Hematopoietic multipotent progenitor cell treated with erythropoietin and hydrocortisone succinate and interleukin-3 and kit ligand, for 17 days (in vitro differentiated cells): ENCODE measurements at places on chromosomes 7 and 10.

DNA sequence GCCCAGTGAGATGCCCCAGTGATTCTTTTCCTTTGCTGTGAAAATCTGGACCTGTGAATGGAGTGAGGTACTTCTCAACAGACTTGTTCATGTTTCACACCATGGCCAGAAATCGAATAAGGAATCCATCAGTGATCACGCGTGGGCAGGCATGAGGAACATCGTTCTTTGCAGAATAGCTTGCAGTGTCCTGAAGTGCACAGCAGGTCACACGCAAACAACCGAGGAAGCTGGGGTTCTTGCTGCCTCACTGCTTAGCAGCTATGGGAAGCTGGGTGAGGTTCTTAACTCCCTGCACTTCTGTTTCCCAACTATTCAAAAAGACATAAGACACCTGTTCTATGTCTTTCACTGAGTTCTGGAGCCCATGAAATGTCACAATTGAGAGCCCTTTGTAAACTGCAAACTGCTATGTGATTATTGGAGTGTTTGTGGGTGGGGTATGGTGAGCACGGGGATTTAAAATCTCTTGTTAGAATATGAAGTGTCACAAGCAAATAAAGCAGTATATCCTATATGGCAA, 253.4 kb downstream of the KIAA1217 start:
- no peak for DNase-seq

DNA sequence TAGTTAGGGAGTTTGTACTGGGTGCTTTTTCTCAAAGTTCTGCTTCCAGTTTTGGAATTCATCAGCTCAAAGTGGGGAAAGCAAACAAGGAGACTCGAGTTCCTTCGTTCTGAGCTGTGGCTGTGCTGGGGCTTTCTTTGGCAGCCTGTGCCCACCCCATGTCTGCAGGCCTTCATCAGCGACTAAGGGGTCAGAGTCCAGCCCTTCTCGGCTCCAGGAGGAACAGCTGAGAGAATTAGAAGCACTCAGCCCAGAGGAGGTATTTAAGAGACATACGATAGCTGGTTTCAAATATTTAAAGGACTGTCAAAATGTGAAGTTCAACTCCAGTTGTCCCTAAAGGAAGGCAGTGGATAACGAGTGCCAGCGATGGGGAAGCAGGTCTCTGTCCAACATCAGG, 41.3 kb downstream of the SH3PXD2A start:
- no peak for DNase-seq

- no peak for DNase-seq
Measured at GRCh38 chr10:44310762-44311562, 73.9 kb downstream of the CXCL12 start.

GRCh38 chr10:87053111-87053510, 33.0 kb downstream of the FAM25A start:
- DNase-seq, result no peak

DNA sequence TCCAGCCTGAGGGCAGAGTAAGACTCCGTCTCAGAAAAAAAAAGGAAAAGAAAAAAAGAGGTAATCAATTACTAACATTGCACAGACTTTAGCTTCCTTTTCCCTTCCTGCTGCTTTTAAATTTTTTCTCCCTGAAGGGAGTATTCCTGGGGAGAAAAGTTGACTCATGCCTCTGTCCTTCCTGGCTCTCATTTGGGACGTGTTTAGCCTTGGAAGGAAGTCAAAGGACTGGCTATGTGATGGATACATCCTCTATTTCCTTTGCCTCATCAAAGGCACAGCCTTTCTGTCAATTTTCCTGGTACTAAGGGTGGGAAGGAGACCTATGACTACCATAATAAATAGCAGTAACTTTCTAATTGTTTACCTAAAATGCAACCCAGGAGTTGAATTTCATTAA, 77.6 kb downstream of the ITGA8 start:
- DNase-seq, result no peak

- DNase-seq, result no peak
Measured at GRCh38 chr7:96562458-96562857, 147.2 kb downstream of the SEM1 start.

DNA sequence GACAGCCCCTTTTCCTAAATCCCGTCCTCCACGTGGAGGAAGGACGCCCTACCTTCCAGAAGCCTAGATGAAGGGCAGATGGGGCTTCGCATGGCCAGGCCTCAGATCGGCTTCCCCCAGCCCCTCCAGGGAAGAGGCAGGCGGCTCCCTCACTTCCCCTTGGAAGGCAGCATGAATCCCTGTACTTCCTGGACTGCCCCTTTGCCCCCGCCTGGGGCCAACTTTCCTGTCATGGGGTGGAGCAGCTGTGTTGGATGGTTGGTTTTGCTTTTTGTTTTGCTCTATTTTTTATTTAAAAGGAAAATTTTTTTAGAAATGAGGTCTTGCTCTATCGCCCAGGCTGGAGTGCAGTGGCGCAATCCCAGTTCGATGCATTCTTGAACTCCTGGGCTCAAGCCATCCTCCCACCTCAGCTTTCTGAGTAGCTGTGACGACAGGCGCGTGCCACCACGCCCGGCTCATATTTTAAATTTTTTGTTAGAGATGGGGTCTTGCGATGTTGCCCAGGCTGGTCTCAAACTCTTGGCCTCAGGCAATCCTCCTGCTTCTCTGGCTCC, 27.2 kb downstream of the GTF2IRD1 start:
- DNase-seq, result no peak

GRCh38 chr7:44196450-44196872, 4.3 kb upstream of the YKT6 start:
- no peak for DNase-seq

DNA sequence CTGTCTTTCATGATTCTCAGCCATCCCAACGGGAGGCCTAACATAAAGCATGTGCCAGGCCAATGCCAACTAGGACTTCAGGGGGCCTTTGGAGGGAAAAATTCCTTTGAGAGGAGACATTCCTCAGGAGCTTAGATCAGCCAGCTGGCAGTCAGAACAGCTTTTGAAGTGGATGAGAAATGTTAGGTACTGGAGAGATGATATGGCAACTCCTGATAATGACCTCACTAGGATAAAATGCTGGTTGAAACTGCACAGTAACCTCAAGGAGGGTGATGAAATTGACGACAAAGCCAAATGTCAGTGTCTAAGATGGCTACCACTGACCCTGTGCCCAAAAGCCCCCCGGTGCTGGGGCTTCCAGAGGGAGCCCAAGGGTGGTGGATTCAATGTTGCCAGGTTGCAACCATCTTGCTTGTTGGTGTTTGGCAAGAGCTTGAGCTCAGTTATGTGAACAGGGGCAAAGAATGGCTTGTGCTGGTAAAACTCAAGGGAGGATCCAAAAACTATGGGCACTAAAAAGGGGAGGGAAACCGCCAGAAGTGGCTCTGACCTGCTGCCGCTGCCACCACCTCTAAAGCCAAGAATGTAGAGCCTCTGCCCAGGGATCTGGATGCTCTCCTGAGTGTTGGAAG, 121.2 kb downstream of the UBE2H start:
- DNase-seq, result no peak

DNA sequence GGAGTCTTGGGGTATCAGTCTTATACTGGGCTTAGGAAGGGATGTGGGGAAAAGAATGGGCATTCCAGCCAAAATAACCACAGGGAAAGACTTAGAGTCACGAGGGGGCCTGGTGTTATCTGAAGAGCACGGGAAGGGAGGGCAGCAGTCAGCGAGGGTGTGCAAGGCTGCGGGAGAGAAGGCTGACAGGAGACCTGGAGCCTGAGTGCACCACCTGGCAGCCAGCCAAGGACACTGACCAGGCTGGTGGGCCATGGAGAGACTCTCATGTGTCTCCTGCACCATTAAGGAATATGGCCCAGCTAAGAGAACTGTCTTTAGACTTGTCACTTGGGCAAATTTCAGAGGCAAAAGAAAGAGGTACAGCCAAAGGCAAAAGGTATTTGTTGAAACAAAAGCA, 69.6 kb downstream of the PKD1L1 start:
- no peak for DNase-seq

DNA sequence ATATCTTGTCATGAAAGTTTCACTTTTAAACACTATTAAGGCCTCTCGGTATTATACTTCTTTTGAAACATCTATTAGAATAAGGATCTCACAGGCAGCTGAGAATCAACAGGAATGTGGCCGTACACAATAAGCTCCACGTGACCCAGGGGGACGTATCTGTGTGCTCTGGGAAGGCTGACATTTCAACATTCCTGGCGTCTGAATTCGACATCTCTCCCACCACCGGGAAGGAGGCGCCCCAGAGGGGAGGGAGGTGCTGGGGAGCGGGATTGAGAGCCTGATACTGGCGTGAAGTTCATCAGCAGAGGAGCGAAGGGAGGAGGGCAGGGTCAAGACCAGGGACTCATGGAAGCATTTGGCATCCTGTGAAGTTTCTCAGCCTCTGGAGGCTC, 401.3 kb downstream of the DNAJB6 start:
- DNase-seq, result no peak
